ENCODE measurements at places on chromosomes 16 and 17.

DNA sequence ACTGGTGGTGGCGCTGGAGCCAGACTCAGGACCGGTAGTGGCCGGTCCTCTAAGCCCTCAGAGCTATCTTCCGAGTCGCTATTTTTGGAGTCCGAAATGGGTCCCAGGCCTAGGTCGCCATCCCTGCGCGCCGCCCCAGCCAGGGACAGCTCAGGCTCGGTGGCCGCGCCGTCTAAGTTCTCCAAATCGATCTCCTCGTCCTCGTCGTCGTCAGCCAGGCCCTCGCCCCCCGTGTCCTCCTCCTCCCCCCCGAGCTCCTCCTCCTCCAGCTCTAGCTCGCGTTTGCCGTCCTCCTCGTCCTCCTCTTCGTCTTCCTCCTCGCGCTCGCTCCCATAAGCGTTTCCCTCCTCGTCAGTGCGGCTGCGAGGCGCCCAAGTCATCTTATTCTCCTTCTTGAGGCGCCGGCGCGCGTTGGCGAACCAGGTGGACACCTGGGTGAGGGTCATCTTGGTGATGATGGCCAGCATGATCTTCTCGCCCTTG, 1.6 kb downstream of the IRX3 start:
- no peak for DNase-seq

GRCh38 chr16:1778200-1779179, 3.9 kb downstream of the SPSB3 start:
- DNase-seq = no peak

DNA sequence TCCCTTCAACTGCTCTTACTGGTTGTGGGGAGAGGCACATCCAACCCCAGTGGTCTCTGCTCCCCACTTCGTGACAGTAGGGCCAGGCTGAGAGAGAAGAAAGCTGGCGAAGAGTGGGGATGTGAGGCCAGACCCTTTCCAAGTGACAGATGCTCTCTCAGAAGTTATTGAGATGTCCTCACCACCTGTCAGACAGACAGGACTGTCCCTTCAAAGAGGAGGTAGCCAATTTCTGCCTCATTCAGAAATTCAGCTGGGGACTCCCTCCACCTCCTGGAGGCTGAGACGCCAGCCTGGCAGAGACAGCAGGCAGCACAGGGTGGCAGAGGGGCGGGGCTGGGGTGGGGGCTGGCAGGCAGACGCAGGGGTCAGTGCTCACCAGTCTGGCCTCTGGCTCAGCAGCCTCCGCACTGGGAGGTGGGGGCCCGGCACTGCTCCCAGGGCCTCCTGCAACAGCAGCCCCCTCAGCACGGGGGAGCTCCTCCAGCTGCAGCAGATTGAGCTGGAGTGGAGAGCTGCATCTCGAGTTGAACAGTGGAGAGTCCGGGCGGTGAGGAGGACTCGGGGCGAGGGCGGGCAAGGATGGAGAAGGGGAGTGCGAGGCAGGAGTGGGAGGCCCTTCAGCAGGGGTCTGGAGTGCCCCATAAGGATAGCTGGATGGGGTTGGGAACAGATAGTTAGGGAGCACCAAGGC, 9.2 kb downstream of the PER1 start:
- no peak for DNase-seq

DNA sequence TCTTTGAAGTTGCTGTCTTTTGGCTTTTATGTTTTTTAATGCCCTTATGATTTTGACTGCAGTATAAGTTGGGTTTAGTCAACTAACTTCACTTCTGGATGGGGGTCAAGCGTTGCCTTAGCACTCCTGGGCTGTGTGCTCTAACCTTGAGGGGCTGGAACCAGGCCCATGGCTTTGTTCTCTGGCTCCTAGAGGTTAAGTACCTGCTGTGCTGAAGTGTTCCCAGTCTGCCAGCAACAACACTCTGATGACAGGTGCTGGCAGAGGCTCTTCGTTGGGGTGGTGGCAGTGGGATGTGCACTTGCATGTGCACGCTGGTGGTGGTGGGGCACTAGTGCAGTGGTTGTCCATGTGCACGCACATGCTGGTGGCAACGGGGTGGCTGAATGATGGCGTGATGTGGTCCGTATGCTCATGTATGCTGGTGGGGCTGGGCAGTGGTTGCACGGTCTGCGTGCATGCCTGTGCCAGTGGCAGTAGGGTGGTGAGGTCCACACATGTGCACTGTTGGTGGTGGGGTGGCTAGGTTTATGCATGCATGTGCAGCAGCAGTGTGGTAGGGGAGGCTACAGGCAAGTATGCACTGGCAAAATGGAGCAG, 447.8 kb upstream of the GOT2 start:
- no peak for DNase-seq

GRCh38 chr17:10666906-10667305, 9.8 kb upstream of the MYH3 start:
- no peak for DNase-seq

DNA sequence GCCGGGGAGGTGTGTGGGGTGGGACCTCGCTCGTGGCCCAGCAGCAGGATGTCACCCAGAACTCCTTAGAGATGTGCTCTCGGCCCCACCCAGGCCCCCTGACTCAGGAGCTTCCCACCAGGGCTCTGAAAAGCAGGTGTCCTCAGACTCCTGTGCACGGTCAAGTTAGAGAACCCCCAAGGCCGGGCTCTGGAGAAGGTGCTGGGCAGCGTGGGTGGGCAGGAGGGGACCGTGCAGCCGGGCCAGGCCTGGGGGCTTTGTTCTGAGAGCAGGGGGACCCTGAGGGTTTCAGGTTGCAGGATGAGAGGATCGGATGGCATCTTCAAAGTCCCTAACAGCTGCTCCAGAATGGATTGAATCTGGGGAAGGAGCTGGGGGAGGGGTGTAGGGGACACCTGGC, 164.4 kb upstream of the CIBAR2 start:
- DNase-seq = no peak

DNA sequence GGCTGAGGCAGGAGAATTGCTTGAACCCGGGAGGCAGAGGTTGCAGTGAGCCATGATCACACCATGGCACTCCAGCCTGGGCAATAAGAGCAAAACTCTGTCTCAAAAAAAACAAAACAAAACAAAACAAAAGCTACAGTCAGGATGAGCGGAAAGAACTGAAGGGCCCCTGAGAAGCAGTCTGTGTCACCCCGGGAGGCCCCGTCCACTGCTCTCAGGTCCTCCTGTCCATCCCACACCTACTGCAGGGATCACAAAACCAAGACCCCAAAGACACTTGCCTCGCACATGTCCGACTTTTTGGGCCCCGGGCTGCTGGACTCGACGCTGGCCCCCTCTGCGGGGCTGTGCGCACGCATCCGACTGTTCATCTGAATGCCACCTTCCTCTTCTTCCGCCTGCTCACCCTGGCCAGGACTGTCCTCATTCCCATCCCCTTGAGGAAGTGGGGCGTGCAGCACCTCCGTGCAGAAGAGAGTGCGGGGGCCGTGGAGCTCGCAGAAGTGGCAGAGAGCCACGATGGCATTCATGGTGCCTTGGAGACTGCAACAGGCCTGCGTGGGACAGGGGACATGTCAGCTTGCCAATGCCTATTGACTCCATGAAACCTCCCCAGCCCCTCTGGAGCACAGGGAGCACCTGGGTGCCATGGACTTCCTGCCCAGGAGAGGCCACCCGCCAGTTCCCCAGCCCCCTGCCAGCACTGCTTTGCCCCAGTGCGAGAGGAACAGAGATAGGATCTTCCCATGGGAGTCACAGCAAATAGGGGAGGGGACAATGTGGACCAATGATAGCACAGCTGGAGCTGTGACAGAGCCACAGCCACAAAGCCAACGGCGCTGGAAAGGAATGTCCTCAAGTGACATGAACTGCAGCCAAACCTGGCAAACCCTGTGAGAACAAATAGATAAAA, 9.1 kb downstream of the FLCN start:
- no peak for DNase-seq

GRCh38 chr16:88771294-88771772, 13.7 kb downstream of the PIEZO1 start:
- no peak for DNase-seq

GRCh38 chr17:31550389-31551056, 159.0 kb downstream of the RAB11FIP4 start:
- no peak for DNase-seq

DNA sequence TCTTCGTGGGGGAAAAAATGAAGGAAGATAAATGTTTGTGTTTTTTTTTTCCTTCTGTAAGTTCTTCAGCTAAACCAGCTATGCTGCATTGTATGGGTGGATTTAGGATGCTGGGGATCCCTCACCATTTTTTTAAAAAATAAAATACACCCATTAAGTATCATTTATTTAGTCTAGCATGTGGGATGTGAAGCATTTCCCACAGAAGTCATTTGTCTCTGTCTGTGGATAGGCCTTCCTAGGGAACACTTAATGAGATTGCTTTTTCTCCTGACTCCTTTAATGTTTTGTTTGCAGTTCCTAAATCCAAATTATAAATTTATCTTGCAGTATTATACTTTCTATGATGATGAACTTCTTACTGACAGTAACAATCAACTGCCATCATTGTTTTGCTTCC, 146.7 kb downstream of the PPM1E start:
- no peak for DNase-seq

DNA sequence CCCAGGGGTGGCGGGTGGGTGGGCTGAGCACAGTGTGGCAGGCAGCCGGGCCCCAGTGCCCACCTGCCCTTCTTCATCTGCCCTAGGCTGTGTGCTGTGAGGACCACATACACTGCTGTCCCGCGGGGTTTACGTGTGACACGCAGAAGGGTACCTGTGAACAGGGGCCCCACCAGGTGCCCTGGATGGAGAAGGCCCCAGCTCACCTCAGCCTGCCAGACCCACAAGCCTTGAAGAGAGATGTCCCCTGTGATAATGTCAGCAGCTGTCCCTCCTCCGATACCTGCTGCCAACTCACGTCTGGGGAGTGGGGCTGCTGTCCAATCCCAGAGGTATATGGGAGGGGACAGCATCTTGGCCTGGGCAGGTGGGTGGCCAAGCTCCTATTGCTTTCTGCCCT, 6.4 kb downstream of the GRN start:
- DNase-seq = no peak

DNA sequence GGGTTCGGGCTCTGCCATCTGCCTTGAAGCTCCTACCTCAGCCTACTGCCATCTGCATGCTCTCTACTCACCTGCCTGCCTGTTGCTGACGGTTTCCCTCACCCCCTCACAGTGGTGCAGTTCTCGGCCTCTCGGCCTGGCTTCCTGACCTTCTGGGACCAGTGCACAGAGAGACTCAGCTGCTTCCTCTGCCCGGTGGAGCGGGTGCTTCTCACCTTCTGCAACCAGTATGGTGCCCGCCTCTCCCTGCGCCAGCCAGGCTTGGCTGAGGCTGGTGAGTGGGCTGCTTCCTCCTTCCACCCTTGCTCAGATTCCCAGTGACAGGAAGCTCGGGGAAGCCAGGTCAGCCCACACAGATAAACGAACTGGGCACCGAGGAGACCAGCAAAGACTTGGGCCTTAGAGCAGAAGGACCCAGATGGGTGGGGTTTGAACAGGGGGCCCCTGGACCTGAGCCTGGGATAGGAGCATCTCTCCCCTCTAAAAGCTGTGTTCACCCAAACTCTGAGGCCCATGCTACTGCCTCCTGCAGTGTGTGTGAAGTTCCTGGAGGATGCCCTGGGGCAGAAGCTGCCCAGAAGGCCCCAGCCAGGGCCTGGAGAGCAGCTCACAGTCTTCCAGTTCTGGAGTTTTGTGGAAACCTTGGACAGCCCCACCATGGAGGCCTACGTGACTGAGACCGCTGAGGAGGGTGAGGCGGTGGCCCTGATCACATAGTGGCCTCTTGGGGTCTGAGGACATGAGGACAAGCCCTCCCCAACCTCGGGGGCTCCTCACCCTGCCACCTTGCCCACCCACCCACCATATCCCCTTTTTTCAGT, 16.4 kb downstream of the RIPOR1 start:
- no peak for DNase-seq

All from stimulated activated CD4-positive, alpha-beta T cell treated with anti-CD3 and anti-CD28 coated beads, Interleukin-12 subunit alpha, Interleukin-12 subunit beta, amount 100 ng/mL, for 48 hours (primary cell).